ENCODE measurements at places on chromosomes 16 and 17.

DNA sequence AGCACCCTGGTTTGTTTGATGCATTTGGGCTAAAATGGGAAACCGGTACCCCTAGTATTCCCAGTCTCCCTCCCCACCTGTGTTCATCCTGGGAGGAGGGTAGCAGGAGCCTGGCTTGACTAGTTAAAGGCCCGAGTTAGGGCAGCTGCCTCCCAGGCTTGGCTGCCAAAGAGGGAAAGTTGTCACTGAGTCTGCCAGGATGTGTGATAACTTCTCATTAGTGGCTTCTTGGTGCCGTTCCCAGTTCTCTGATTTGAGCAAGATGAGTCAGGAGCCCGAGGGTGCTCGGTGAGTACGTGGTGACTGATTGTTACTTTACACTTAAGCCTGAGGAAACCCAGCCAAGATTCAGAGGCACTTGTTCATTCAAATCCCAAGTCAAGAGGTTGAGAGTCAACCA, 2.5 kb downstream of the KRT32 start:
- DNase-seq, result peak; percentile 32

DNA sequence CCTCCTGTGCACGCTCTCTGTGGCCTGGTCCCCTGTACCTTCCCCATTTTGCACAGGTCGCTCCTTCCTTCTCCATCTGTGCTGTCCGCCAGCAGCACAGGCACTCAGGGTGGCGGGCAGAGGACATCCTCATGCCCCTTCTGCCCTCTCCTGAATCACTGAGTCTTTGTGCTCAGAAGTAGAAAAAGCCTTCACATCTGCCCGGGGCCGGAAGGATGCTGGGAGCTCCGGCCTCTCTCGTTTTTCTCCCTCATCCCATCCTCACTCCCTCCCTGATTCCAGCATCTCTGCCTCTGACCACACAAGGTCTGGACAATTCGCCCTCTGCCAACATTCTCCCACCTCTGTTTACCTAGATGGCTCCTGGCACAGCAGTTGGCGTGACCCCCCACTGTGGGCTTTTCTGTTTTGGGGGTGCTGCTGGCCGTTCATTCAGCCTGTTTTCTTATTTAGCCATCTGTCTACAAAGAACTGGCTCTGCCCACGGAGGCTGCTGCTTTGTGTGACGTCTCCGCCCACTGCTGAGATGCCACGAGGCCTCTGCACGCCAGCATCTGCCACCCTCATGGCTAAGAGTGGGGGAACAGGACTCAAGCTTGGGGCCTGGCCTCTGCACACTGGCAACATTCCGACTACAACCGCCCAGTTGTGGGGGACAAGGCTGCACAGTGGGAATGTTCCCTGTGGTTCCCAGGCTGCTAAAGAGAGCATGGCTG, 36.7 kb downstream of the SEC14L5 start:
- no peak for DNase-seq

GRCh38 chr17:76238847-76239537, 1.3 kb downstream of the RNF157 start:
- DNase-seq, result no peak

- DNase-seq, result no peak
Measured at GRCh38 chr17:72204742-72205141, 83.9 kb downstream of the SOX9 start.

GRCh38 chr16:89104303-89104702, 10.7 kb downstream of the ACSF3 start:
- no peak for DNase-seq

GRCh38 chr17:75241143-75241430, 20.3 kb downstream of the GGA3 start:
- DNase-seq, result no peak

- no peak for DNase-seq
Measured at GRCh38 chr16:28905800-28906372, 19.2 kb downstream of the RABEP2 start.
